ENCODE measurements at places on chromosomes 1 and 21.

DNA sequence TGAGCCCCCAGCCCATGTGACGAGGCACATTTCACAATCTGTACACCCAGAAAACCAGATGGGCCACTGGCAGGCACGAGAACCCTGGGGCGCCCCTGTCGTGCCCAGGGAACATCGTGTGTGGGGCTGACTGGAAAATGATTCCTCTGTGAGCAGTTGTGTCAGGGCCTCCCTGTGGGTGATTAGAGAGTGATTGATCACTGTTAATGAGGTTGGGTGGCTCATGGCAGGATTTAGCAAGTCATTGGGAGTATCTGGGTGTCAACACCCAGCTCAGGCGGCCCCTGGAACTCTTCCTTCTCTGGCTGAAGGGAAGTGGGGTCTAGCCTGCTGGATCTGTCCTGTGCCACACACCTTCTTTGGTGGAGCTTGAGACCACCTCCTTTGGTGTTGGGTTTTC lies 5.7 kb downstream of the GRHL3 start:
- no peak for DNase-seq

DNA sequence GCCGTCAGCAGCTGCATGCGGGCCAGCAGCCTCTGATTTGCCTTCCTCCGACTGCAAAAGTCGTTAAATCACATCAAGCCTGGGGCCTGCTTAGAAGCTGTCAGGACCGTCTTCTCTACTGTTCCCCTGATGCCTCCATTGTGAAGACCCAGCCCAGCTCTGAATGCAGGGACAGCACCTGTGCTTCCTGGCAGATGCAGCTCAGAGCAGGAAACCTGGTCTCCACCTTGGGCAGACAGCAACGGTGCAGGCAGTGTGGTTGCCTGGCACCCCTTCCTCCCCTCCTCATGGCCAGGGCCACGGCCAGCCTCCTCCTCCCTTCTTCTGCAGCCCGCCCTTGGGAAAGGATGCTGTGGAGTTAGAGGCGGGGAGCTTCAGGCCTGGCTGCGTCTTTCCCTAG lies 92.3 kb upstream of the COL6A1 start:
- no peak for DNase-seq

GRCh38 chr21:35502821-35503220 lies 453.7 kb upstream of the RUNX1 start:
- no peak for DNase-seq

DNA sequence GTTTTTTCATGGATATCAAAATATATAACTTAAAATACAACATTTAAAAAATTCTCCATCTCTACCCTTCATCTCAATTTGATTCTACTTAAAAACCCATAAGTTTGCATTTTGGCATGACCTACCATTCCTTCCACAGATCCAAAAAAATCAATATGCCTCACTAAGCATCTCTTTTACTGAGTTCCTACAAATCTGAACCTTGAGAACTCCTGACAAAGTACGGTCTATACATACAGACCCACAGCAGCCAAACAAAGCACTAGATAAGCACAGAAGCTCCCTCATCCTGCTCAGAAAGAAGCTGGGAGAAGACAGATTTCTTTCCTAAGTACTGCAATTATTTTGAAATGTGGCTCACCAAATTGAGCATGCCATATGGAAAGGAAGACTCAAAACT lies 167.5 kb downstream of the KCNT2 start:
- no peak for DNase-seq

- no peak for DNase-seq
Measured at GRCh38 chr1:153404086-153404635, 12.2 kb upstream of the S100A7A start.

GRCh38 chr1:31308036-31308435 lies 11.2 kb downstream of the ZCCHC17 start:
- DNase-seq = no peak

DNA sequence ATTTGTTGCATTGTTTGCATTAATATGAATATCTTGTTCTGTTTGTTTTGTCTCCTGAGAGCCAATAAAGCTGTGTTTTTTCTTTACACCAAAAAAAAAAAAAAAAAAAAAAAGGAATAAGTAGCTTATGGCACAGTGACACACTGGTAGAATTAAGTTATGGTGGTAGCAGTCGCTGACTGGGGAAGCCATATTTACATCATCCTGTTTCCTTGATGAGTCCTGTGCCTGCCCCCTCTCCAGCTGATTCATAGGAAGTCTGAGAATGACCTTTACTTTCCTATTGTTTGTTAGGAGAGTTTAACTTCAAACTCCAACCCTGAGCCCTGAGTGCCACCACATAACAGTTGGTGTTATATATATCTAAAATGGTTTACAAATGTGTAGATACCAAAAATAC lies 62.2 kb downstream of the OBSCN start:
- peak; percentile 36 for DNase-seq

- DNase-seq = no peak
Measured at GRCh38 chr1:4868521-4868920, 214.1 kb downstream of the AJAP1 start.

DNA sequence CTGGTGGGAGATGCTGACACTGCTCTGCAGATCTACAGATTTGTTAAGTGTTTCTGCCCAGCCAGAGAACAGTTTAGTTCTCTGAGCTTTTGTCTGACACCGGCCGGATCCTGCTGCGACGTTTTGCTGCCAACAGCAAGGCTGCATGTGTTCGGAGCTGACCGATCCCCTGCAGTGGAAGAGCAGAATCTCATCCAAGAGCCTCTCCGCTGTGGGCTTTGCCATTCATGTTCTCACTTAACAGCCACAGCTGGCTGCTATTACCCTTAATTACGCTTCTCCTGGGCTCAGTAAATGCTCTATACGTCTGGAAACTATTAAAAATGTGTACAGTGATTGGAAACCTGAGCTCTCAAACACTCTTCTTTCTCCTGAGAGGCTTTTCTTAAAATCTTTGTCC lies 105.3 kb downstream of the BCAR3 start:
- DNase-seq = peak; percentile 73

DNA sequence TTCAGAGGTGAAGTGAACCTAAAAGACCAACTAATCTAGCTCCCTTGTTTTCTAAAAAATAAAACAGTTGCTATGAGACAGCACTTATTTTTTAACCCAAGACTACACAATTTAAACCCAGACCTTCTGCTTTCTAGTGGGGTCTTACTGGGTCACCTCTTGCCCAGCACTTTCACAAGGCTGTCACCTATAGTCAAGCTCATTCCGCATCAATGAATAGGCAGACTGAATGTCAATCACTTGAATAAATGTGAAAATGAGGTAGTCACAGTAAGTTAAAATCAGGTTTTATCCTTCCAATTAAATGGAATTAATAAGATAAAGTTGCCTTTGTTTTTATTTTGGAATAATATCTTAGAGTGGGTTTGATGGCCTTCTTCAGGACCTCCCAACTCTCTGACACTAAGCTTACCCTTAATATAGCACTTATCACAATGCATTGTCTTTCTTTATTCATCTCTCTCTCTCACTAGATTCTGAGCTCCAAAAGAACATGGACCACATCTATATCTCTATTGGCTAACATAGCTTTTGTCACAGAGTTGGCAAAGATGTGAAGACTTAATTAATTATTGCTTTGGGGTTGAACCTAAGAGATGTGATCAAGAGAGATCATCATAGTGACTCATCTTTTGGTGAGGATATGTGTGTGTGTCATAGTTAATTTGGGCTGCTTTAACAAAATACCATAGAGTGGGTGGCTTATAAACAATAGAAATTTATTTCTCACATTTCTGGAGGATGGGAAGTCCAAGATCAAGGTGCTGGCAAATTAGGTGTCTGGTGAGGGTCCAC lies 248.7 kb upstream of the DAB1 start:
- peak; percentile 3 for DNase-seq

- no peak for DNase-seq
Measured at GRCh38 chr1:211908951-211909350, 78.4 kb upstream of the LPGAT1 start.

DNA sequence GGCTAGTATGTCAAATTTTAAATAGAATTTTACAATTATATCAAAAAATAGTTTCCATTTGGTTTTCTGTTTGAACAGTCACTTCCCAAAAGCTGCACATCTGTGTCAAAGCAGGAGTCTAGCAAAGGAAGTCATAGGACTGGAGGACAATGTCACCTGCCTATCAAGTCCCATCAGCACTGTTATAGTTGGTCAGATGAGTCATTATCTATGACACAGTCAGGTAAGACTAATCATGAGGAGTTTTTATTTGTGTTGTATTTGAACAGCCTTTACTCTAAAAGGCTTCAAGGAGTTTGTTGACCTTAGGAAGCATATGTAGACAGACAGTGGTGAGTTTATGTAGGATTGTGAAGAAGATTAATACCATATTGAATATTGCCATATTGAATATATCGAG lies 74.2 kb upstream of the QSOX1 start:
- no peak for DNase-seq

DNA sequence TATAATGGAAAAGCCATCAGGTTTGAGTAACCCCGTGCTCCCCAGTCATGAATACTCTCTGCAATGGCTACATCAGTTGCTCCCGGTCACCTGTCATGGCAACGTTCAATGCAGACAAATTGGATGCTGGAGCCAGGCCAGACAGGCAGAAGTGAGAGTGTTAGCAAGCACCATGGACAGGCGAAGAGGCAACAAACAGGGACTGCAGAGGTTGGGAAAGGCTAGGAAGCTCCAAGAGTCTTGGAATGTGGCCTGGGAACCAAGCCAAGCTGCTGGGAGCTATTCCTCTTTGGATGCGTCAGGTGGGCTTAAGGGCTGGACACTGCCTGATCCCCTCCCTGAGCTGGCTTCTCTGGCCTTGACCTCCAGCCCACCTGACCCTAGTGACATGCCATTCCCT lies 102.9 kb downstream of the ACTL8 start:
- peak; percentile 59 for DNase-seq

- no peak for DNase-seq
Measured at GRCh38 chr1:87134061-87134460, 194.6 kb upstream of the LMO4 start.

DNA sequence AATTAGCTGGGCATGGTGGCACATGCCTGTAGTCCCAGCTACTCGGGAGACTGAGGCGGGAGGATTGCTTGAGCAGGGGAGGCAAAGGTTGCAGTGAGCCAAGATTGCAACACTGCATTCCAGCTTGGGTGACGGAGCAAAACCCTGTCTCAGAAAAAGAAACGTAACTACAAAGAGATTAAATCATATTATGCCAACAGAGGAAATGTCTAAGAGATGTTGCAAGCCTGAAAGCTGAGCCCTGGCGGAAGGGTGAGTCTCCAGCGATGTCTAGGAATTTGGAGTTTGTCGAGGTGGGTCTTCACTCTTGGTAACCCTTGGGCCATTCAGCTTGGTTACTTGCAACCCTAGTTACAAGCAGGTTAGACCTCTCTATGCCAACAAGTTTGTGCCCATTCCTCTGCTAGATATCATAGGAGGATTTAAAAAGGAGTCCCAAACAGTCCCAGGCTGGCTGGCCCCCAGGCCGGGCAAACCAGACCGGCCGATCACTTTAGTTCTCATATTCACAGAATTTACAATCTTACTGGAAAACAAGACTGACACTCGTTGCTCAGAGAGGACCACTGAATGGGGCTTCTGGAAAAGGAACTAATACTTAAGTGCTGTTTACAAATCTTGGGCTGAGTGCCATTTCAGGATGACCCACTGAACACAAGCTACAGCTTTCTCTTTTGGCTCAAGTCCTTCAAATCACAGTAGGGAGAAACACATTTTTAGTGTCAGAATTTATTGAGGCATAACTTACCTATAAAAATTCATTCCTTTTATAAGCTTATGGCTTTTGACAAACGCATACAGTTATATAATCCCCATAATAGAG lies 27.1 kb downstream of the SLC30A1 start:
- peak; percentile 58 for DNase-seq

GRCh38 chr1:36304521-36304920 lies 1.6 kb upstream of the SH3D21 start:
- DNase-seq = no peak

- DNase-seq = no peak
Measured at GRCh38 chr1:84795966-84796600, 96.9 kb downstream of the LPAR3 start.

DNA sequence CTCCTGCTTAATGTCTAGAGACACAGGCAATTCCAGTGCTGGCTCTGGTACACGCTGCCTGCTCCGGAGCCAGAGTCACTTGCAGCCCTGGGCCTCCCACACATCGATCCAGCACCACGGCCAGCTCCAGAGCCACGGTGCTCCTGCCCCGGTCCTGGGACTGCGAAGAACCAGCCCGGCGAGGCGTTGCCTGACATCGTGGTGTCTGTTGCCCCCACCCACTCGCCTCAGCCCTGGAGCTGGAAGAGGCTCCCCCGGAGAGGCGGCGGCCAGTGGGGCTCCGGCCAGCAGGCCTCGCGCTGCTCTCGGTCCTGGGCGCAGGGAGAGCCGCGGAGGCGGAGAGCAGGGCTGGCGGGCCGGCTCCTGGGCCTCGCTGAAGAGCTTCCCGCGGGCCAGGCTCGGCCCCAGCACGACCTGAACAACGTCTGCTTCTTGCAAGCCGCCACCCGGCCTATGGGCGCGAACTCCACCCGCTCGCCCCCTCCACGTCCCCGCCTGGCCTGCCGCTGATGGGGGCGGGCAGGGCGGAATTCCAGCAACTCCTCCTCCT lies 364.8 kb downstream of the CEP170 start:
- no peak for DNase-seq

- DNase-seq = no peak
Measured at GRCh38 chr1:21217812-21218596, 41.3 kb upstream of the EIF4G3 start.

- no peak for DNase-seq
Measured at GRCh38 chr1:210001751-210002150, 63.7 kb downstream of the SYT14 start.

DNA sequence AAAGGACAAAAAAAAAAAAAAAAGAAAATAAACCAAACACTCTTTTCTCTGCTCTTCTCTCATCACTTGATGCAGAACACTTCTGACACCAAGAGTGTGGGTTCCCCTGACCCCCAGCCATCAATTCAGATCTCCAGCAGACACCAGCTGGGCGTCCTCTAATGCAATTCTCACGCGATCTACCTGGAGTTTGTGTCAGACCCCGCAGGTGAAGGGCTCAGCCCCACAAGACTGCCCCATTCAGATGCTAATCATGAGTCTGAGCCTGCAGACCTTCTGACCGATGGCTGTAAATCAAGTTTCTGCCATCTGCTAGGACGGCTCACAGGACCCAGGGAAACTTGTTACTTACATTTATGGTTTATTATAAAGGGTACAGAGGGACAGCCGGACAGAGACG lies 133.6 kb upstream of the C1orf174 start:
- no peak for DNase-seq

DNA sequence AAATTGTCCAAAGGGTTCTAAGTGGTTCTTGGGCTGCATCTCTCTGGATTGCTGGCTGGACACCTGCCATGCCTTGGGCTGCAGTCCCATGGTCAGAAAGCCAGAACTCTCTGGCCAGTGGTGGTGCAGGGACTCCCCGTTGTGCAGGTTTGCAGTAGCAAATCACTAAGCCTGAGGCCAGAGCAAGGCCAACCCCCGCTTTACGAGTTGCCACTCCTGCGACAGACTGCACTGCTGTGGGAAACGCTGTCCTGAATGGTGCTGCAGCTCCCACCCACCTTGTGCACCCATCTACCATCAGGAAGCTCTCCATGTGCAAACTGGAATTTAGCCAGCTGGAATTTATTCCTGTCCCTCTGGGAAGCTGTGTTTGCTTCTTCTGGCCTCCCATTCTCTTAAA lies 45.7 kb downstream of the LHX4 start:
- DNase-seq = no peak

GRCh38 chr1:6961905-6962477 lies 176.7 kb downstream of the CAMTA1 start:
- DNase-seq = no peak

GRCh38 chr1:212609701-212610574 lies 1.4 kb downstream of the ATF3 start:
- DNase-seq = peak; percentile 20
